MG63 (cell line): ENCODE measurements at places on chromosomes 7 and 10. TPM values are rescaled to one million over a fixed set of nuclear protein-coding genes. Genes with fewer than 3 reads are reported as not detected.

GRCh38 chr10:33804584-33804983, 470.1 kb upstream of the NRP1 start:
- DNase-seq, result no peak

GRCh38 chr7:116542618-116543017, 17.8 kb downstream of the CAV1 start:
- DNase-seq, result no peak

- DNase-seq, result no peak
Measured at GRCh38 chr7:152897401-152897800, 137.8 kb downstream of the ACTR3B start.

GRCh38 chr7:44912775-44913347, 27.5 kb upstream of the PURB start:
- DNase-seq, result no peak

- DNase-seq, result no peak
Measured at GRCh38 chr10:94308866-94309265, 53.9 kb downstream of the NOC3L start.

- DNase-seq, result no peak
Measured at GRCh38 chr10:110355922-110356627, 51.4 kb upstream of the SMNDC1 start.

DNA sequence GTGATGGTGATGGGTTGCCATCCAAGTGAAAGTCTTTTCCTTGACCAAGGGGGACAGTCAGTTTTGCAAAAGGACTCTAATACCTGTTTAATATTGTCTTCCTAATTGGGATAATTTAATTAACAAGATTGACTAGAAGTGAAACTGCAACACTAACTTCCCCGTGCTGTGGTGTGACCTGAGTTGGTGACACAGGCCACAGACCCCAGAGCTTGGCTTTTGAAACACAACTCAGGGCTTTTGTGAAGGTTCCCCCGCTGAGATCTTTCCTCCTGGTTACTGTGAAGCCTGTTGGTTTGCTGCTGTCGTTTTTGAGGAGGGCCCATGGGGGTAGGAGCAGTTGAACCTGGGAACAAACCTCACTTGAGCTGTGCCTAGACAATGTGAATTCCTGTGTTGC, 6.9 kb downstream of the PPIF start:
- no peak for DNase-seq

DNA sequence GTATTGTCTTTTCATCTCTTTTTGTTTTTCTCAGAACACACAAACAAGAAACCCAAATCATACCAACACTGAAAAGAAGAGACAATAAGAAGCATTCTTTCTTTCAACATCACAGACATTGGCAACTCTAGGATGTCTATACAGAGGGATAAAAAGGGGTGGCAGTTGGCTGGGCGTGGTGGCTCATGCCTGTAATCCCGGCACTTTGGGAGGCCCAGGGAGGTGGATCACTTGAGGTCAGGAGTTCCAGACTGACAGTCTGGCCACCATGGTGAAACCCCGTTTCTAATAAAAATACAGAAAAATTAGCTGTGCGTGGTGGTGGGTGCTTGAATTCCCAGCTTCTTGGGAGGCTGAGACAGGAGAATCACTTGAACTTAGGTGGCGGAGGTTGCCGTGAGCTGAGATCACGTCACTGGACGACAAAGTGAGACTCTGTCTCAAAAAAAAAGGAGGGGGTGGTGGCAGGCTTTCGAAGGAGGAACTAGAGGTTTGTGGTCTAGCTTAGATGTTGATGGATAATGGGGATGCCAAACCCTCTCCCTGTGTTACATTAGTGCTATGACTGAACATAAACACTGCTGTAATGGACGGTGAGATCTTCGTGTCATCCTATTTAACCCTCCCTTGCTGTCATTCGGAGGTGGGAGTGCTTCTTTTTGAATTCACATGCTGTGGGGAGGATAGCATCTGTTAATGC, 9.4 kb downstream of the CNNM2 start:
- DNase-seq, result no peak

- DNase-seq, result peak; percentile 13
Measured at GRCh38 chr10:84140036-84140379, 699 bp downstream of the GHITM start.

DNA sequence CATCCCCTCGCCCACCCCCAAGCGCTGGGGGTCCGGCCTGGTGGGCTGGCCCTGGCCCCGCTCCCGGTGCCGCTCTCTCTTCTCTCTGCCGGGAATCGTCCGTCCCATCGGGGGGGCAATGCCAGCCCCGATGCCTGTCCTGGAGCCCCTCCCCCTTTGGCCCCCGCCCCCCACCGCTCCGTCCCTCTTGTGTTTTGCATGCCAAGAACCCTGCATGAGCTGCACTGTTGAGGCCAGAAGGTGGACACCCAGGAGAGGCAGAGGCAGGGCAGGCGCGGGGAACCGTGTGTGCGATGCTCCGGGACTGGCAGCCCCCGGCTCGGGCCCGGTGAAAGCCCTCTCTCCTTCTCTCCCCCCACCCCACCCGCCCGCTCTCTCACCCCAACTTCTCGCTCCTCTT, 22.1 kb upstream of the HSPB1 start:
- DNase-seq, result no peak

GRCh38 chr10:30509508-30509907, 75.5 kb downstream of the MAP3K8 start:
- DNase-seq, result no peak

DNA sequence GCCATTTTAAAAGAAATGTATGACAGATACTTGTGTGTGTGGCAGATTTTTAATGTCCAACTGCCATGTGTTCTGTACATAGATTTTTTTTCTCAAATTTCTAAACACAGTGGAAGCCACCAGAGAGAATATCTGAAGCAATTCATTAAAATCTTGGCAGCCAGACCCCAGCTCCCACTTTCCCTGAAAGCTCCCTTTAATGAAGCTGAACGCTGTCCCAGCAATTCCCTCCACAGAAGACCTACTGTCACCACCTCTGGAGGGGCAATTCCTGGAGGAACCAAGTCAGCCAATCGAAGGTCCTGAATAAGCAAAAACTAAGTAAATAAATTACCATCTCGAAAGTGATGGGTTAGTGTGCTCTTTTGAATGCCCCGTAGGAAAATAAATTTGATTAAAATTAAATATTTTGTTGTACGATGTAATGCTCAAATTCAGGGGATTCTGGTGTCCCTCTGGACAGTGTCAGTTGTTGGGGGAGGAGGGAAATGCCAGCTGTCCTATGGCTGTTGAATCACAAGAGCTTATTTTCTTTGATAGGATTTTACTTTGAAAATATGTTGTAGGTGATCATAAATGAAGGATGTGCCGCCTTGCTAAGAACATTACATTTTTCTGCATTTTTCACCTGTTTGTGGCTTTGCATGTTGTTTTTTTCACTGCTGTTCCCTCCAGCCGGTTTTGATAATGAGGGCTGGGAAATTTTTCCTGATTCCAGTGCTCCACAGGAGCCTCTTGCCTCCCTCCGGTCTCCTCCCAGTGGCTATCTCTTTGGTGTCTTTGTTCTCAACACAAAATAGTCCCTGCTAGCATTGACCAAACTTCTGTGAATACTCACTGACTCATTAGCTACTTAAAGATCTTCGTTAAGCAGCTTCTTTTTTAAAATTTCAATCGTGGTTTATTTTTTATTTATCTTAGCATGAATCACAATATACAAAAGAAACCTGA, 9.2 kb upstream of the GSAP start:
- peak; percentile 34 for DNase-seq

DNA sequence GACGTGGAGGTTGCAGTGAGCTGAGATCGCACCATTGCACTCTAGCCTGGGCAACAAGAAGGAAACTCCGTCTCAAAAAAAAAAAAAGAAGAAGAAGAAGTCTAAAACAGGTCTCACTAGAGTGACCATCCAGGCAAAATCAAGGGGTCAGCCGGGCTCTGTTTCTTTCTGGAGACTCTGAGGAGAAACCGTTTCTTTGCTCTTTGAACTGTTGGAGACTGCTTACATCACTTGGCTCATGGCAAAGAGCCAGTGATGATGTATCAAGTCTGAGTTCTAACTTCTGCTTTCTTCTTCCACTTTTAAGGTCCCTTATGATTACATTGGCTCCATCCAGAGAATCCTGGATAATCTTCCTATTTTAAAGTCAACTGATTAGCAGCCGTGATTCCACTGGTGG, 306.8 kb downstream of the WDR11 start:
- DNase-seq, result no peak

DNA sequence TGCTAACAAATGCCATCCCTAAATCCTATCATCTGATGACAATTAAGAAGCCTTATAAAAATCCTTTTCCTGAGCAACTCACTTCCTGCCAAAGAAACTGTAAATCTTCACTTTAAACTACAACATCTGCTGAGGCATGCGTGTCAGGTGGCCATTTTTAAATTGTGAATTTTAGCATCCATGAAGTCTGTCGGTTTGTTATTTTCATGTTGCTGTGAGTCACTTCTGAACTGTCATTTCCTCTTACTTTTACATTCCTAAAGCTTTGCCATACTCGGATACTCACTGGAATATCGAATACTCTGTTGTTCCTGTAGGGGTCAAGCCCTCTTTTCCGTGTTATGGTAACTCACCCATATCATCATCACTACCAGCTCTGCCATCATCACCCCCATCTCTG, 34.3 kb upstream of the TMEM26 start:
- no peak for DNase-seq

GRCh38 chr10:126185676-126186447, 202.4 kb downstream of the ADAM12 start:
- no peak for DNase-seq

DNA sequence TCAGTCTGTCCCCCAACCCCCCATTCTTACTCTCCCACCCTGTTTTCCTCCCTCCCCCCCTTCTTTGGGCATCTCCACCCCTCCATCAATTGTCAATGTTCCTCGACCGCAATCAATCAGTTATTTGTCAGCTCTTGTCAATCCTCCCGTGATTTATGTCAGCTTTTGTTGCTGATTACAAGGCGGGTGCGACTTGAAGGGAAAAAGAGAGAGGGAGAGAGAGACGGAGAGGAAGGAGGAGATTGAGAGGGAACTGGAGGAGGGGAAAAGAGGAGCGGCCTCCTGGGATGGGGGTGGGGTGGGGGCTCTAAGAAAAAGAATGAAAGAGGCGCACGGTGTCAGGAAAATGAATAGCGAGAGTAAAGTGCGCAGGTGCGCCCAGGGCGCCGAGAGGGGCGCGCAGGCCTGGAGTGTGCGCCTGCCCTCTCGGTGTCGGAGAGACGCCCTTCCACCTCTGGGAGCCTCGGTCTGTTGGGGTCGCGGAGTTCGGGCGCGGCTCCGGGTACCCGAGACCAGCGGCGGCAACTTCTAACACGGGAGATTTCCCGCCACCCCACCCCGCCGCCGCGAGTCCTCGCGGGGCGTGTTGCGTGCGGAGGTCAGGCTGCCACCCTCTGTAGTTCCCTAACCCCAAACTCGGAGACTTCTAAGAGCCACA, 1.1 kb upstream of the ZNF503 start:
- peak; percentile 65 for DNase-seq

DNA sequence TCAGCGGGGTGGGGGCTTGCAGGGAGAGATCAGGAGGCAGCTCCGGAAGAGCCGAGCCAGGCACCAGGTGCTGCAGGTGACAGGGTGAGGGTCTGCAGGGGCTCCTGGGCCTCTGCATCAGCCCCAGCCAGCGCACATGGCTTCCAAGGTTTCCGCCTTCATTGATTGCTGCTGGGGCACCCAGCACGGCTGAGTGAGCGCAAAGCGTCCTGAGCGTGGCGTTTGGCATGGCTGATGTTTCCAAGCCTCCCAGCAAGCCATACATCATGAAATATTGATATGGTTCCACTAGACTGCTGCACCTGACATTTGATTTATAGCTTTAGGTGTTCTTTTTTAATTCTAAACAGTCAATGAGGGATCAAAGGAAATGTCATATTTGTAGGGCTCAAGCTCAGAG, 259.0 kb downstream of the WDR37 start:
- no peak for DNase-seq

DNA sequence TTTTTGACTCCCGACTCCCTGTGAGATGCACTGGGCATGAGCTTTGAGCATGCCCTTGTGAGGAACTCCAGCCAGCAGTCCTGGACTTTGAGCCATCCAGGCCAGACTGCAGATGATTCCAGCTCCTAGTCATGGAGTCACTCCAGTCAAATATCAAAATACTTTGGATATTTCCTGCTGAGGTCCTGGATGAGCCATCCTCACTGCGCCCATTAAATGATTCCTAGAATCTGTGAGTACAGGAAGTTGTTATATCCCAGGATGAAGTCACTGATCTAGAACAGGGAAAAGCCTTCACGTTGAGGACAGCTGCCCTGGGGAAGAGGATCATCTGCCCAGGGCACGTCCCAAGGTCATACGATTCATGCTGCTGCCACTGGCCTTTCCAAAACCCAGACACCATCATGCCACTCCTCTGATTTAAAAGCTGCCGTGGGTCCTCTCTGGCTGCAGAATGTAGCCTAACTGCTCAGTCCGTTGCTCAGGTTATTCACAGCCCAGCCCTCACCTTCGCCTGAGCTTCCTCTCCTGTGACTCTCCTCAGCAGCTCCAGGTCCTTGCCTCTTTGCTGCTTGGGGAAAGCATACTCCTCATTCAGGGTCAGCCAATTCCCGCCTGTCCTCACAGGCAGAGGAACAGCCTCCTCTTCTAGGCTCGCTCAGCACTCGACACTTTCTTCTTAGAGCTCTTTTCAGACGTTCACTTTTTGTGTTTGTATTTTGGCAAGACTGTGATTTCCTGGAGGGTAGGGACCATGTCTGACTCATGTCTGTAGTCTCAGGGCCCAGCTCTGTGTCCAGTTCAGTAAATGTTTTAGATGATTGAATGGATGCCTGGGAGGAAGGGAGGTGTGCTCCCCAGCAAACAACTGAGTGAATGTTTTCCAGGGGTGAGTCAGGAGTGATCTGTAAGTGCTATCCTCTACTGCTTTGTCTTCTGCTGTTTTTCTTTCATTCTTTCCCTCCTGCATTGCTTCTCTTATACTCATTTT, 157.8 kb downstream of the SNX10 start:
- DNase-seq, result peak; percentile 77

- no peak for DNase-seq
Measured at GRCh38 chr10:128624656-128625530, 498.7 kb upstream of the MKI67 start.

GRCh38 chr7:156935250-156935649, 14.3 kb upstream of the NOM1 start:
- DNase-seq, result no peak

DNA sequence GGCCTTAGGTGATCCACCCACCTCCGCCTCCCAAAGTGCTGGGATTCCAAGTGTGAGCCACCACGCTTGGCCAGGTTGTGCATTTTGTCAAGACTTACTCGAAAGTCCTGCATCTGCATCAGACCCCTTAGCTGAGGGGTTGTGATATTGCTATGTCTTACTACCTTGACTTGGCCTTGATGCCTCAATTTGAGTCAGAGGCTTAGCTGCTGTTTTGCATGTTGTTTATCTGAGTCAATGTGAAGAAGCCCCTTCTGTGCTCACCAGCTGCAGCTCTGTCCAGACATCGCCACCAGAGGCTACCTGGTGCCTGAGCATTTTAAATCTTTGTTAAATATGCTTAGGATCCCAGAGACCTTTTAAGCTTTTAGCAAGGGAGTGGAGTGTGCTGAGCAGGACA, 18.1 kb downstream of the UBE2D4 start:
- no peak for DNase-seq

The FAM241B gene
- 4.3 and 6.8 TPM in 2 replicates for total RNA-seq

The HOXA1 gene
- 0.27 and 1.1 TPM in 2 replicates for total RNA-seq

The TCERG1L gene
- not detected in 2 replicates for total RNA-seq

The SLC39A12 gene
- total RNA-seq, result 0.23 TPM in 1 of 2 replicates, not detected in the other

The CAMK2B gene
- total RNA-seq, result 0.54 and 2.0 TPM in 2 replicates

The OR6V1 gene
- total RNA-seq, result not detected in 2 replicates

The ELMO1 gene
- total RNA-seq, result not detected in 2 replicates

The TEX47 gene
- total RNA-seq, result not detected in 2 replicates

The FFAR4 gene
- 0.16 TPM in 1 of 2 replicates, not detected in the other for total RNA-seq
